Activated CD8-positive, alpha-beta memory T cell treated with anti-CD3 and anti-CD28 coated beads, Interleukin-2, amount 10 ng/mL, durations not matched to agents 7 days and 5 days (primary cell): ENCODE measurements at places on chromosomes 11 and 22. TPM values are rescaled to one million over a fixed set of nuclear protein-coding genes. Genes with fewer than 3 reads are reported as not detected.

The TRIM49 gene
- total RNA-seq = not detected

The OR52N4 gene
- 0.23 TPM for total RNA-seq

The DDTL gene
- not detected for total RNA-seq

The RIMBP3B gene
- 0.09 TPM for total RNA-seq

The CALCB gene
- 0.91 TPM for total RNA-seq

The CELF1 gene
- 108 TPM for total RNA-seq

The C1QTNF4 gene
- 0.23 TPM for total RNA-seq

The LDLRAD3 gene
- total RNA-seq = not detected

The SERPING1 gene
- not detected for total RNA-seq
